Lung (tissue), 17 donors: ENCODE measurements at places on chromosomes 1 and 21. TPM values are rescaled to one million over a fixed set of nuclear protein-coding genes. Genes with fewer than 3 reads are reported as not detected.

The DMAP1 gene
- total RNA-seq = 36.6 TPM

The GAS5 gene
- 231 TPM for total RNA-seq

The LRRC39 gene
- total RNA-seq = 0.98 TPM

The CLDN17 gene
- not detected for total RNA-seq

DNA sequence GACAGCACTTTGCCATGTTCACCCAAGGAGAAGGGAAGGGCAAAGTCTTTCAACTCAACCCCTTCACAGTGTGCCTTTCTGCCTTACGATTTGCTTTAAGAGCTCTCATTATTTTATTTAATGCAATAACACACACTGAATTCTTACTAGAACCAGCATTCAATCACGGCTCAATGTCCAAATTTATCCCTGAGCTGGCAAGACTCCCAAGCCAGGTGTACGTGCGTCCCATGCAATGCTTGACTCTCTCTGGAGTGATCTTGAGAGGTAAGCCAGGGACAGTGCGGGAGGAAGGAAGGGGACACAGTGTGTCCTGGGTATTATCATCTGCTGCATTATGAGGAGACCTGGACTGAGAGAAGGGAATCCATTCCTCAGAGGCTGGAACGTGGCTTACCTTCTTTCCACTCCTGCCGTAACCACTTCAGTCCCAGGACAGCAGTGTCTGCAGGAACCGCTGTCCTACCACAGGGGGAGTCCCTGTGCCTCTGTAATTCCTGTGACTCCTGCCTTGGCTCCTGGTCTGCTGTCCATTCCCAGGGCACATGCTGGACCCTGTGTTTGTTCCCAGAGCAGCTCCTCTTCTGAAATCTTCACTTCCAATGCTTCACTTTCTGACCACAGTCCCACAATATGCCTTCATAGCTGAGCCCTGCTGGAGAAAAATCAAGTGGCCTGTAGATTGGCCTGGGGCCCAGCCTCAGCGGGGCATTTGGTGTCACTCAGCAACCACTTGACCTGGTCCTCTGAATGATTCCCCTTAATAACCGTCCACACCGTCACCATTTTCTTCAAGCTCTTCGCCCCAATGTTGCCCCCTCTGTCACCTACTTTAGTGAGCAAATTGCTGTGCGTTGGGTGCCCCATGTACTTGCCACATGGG lies 28.6 kb upstream of the STUM start:
- no peak for DNase-seq

DNA sequence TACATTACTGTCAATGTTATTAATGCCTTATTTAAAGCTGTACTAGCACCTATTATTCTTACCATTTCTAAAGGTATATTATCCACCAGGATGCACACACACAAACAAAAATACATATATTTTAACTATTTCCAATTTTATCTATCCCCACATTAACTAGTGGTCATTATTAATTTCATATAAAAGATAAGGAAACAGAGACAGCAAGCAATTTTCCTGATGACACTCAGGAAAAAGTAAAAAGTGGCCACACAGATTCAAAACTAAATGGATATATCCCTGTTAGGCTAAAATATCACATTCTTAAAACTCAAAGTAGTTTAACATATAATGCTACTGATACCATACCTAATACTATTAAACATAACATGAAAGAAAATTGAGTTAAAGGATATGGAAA lies 534.1 kb downstream of the KCNT2 start:
- no peak for DNase-seq

GRCh38 chr1:51526248-51526647 lies 7.2 kb upstream of the EPS15 start:
- no peak for DNase-seq

- no peak for DNase-seq
Observed at GRCh38 chr1:153271711-153272110, 12.2 kb downstream of the LORICRIN start.
